ENCODE measurements at places on chromosomes 5 and 9. TPM values are rescaled to one million over a fixed set of nuclear protein-coding genes. Genes with fewer than 3 reads are reported as not detected.

Gene SLC45A2
- not detected for total RNA-seq

Gene NKD2
- 3.3 TPM for total RNA-seq

GRCh38 chr9:96383165-96383942 lies at the start of gene SLC35D2:
SLC35D2 (minus strand) TSS chr9:96383711; CDS start chr9:96383634, 77 bp downstream.
- peak; percentile 48 for DNase-seq

GRCh38 chr5:94244921-94245320 lies 373.5 kb downstream of the KIAA0825 start:
- DNase-seq, result no peak

GRCh38 chr9:5630081-5630507 lies 1.2 kb downstream of the RIC1 start:
- DNase-seq, result no peak

Gene SPAG8
- total RNA-seq, result 0.47 TPM

- no peak for DNase-seq
Measured at GRCh38 chr5:1808439-1808838, 7.2 kb downstream of the NDUFS6 start.

Gene IGFBPL1
- 2.1 TPM for total RNA-seq

Data from NCI-H460 (cell line).